Aorta (tissue), 5 donors: ENCODE measurements at places on chromosomes 12 and 14. TPM values are rescaled to one million over a fixed set of nuclear protein-coding genes. Genes with fewer than 3 reads are reported as not detected.

GNB3 gene
- 6.0 TPM for polyA plus RNA-seq

IL22 gene
- polyA plus RNA-seq: not detected

HNF1A gene
- polyA plus RNA-seq: 5.4 TPM

ZBTB42 gene
- 1.9 TPM for polyA plus RNA-seq

GRCh38 chr12:95789126-95790032 is 1.2 kb downstream of the NTN4 start:
- DNase-seq: peak; percentile 52
- no peaks in the 10 kb centered on the region for H3K4me1 ChIP-seq
- H3K4me3 ChIP-seq: peak overlapping the region; percentile 94
- no peaks in the 10 kb centered on the region for H3K27me3 ChIP-seq
- no peaks in the 10 kb centered on the region for H3K36me3 ChIP-seq
- no peak overlapping the region for H3K27ac ChIP-seq

- DNase-seq: no peak
- no peaks in the 10 kb centered on the region for H3K27me3 ChIP-seq
- H3K4me1 ChIP-seq: no peaks in the 10 kb centered on the region
- no peaks in the 10 kb centered on the region for H3K36me3 ChIP-seq
- no peak overlapping the region for H3K4me3 ChIP-seq
- H3K27ac ChIP-seq: no peak overlapping the region
Measured at GRCh38 chr12:57576613-57577160, 14.3 kb upstream of the PIP4K2C start.

DNA sequence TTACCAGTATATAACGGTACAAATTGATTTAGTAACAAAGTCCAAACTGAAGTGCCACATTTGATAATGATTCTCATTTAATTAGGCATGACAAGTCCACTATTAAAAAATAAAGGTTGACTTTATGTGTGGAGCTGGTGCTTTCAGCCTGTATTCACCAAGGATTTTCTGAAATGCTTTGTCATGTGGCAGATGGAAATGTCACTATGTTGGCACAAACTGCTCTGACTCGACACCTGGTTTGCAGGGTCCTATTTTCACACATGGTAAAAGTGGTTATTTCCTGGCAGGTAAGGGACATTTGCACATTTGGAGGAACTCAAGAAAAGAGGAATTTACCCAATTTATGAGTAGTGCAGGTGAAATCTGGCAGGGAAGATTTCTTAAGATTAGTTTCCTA is 572.6 kb upstream of the MDGA2 start:
- H3K27ac ChIP-seq: no peak overlapping the region
- H3K27me3 ChIP-seq: no peaks in the 10 kb centered on the region

DNA sequence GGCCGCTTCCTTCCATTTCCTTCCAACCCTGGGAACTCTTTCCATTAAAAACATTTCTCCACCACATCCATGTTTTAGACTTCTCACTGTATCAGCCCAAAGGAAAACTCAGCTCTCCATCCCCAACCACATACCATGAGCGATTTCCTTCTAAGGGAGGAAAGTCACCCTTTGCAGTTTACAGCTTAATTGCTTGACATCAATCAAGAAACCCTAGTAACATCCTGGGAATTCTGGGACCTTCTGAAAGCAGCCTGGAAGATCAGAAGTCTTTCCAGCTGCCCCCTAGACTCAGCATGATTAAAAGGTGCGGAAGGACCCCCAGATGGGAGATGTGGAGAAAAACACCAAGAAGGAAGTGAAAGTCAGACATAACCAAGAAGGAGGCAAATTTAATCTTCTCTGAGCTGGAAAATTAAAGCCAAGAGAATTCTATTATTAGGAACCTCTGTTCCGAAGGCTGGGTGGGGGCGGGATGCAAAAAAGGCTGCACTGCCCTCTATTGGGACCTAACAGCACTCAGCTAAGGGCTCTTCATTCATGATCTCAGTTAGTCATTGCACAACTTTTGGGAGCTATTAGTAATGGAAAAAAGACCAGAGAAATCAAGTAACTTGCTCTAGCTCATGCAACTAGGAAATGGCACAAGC is 73.3 kb upstream of the PLXNC1 start:
- no peak overlapping the region for H3K4me3 ChIP-seq
- peak; percentile 83 for DNase-seq
- peak overlapping the region; percentile 96 for H3K27ac ChIP-seq
- H3K36me3 ChIP-seq: no peaks in the 10 kb centered on the region

DNA sequence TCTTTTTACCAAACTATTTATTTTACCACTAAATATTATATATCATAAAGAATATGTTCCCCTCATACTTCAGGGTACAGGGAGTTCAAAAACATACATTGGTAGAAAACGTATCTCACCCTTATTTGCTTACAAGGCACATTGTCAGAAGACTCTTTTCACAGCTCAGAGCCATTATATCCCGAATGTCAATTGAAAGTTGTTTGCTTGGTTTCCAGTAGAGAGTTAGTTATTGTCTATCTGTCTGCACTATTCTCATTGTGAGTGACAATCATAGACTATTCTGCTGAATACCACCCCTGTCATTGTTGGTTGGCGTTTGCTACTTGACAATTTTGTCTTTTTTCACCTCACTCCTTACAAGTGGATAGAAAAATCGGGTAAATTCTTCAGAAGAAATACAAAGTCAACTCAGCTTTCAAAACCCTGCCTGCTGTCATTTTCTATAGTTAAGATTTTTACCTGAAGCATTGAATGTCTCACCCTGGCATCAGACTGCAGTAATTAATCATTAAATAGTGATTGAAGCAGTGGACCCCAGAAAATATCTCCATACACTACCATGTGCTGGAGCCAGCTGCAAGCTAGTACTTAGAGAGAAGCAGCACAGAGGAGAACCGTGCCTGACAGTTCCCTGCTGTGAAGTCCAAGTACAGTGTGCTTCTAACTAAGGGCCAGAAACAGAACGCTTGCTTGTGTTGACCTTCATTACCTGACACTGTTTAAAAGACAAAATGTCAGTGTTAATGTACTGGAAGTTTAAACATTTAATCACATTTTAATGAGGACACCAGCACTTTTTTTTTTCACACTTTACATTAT is 510.6 kb downstream of the RERGL start:
- H3K4me1 ChIP-seq: no peaks in the 10 kb centered on the region
- H3K27ac ChIP-seq: no peak overlapping the region
- no peaks in the 10 kb centered on the region for H3K27me3 ChIP-seq
- DNase-seq: no peak

GRCh38 chr12:129215556-129215955 is 362.3 kb downstream of the GLT1D1 start:
- H3K36me3 ChIP-seq: no peaks in the 10 kb centered on the region
- DNase-seq: no peak
- H3K4me1 ChIP-seq: no peaks in the 10 kb centered on the region
- no peak overlapping the region for H3K4me3 ChIP-seq

DNA sequence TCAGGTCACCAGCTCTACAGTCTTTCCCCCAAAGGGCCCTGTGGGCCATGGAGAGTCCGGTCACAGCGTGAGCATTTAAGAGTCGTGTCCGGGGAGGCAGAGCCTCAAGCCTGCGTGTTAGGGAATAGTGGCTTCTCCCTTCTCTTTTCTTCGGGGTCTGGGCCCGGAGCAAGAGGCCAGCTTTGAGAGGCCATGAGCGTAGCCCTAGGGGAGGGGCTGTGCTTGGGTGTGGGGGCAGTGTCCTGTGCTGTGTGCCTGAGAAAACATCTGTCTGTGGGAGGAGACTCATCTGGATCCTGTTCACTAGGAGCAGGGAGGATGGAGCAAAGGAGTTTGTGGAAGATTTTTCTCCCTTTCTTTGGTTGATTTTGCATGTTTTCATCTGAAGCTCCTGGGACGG is 5.3 kb downstream of the LRP1-AS start:
- H3K36me3 ChIP-seq: peaks cover 22% of the 10 kb centered on the region
- no peak overlapping the region for H3K4me3 ChIP-seq
- H3K27ac ChIP-seq: no peak overlapping the region

DNA sequence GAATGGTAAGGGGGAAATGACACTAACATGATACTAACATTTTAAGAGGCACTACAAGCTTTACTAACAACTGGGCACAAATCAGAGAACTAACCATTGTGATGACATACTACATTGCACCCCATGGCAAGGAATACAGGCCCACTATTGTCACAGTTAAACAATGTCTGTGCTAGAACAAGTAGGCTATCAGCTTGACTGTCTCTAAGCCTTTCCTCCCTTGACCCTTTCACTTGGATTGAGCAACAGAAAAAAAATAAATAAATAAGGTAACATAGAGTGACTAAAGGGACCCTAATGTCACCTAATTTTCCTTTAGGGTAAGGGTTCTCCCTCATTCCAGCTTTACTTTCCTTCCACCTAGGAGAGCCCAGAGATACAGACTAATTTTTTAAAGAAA is 4.4 kb downstream of the SLC38A2 start:
- H3K36me3 ChIP-seq: peaks cover 5% of the 10 kb centered on the region
- DNase-seq: no peak
- H3K4me3 ChIP-seq: peak overlapping the region; percentile 93
- no peak overlapping the region for H3K27ac ChIP-seq

GRCh38 chr12:94812345-94812744 is 162.0 kb upstream of the TMCC3 start:
- peaks cover 2% of the 10 kb centered on the region for H3K27me3 ChIP-seq
- DNase-seq: no peak
- H3K27ac ChIP-seq: no peak overlapping the region
- H3K36me3 ChIP-seq: no peaks in the 10 kb centered on the region
- H3K4me3 ChIP-seq: no peak overlapping the region

GRCh38 chr12:107574691-107575090 is 110.9 kb upstream of the PWP1 start:
- H3K27ac ChIP-seq: no peak overlapping the region
- no peak for DNase-seq
- no peaks in the 10 kb centered on the region for H3K36me3 ChIP-seq
- H3K27me3 ChIP-seq: no peaks in the 10 kb centered on the region
- no peaks in the 10 kb centered on the region for H3K4me1 ChIP-seq

DNA sequence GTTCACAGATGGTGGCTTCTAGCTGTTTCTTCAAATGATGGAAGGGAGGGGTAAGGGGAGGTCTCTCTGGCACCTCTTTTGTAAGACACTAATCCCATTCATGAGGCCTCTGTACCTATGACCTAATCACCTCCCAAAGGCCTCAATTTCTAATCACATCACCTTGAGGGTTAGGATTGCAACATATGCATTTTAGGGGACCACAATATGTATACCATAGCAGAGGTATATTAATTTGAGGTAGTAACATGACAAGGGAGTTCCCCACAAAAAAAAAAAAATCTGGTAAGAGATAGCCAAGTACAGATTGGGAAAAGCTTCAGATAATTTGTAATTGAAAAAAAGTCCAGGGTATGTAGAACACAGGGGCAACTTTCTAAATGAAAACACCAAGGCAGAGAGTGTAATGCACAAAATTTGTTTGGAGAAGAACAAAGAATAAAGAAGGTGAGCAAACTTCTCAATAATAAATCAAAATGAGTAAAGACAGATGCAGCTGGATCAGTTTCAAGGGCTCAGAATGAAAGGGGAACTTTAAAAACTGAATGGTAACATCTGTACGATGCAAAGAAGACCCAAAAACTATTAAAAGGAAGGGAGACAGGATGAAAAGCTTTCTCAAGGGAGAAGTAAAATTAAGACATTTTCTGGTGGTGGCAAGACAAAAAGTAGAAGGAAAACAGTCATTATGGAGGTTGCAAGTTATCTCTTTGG is 125.5 kb upstream of the DCN start:
- H3K27ac ChIP-seq: no peak overlapping the region
- no peaks in the 10 kb centered on the region for H3K36me3 ChIP-seq
- DNase-seq: no peak
- H3K4me1 ChIP-seq: no peaks in the 10 kb centered on the region
- no peak overlapping the region for H3K4me3 ChIP-seq

DNA sequence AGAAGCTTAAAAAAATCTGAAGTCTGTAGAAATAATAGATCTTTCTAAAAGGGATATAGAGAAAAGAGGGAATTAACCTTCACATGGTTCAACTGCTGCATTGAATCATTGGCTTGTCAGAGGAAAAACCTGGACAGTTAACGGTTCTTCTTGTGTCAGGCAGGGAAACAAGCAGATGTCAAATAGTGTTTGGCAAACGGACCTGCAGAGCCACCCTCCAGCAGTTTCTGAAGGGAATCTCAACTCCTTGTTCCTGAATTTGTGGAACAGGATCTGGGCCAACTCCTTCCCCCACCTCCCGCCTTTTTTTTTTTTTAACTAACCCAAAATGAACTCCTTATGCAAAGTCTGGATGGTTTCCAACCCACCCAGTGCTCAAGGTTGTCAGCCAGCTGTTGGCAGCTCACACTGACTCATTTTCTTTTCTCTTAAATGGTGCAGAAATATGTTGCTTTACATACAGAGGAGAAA is 187.3 kb downstream of the CAND1 start:
- H3K36me3 ChIP-seq: no peaks in the 10 kb centered on the region
- no peaks in the 10 kb centered on the region for H3K27me3 ChIP-seq
- no peak for DNase-seq
- no peak overlapping the region for H3K27ac ChIP-seq

- H3K36me3 ChIP-seq: no peaks in the 10 kb centered on the region
- no peak for DNase-seq
- no peaks in the 10 kb centered on the region for H3K27me3 ChIP-seq
- no peak overlapping the region for H3K4me3 ChIP-seq
- no peaks in the 10 kb centered on the region for H3K4me1 ChIP-seq
Measured at GRCh38 chr12:2973566-2973965, 14.4 kb downstream of the TEAD4 start.

GRCh38 chr12:9646794-9647781 is 22.4 kb upstream of the CLEC2D start:
- H3K36me3 ChIP-seq: no peaks in the 10 kb centered on the region
- no peak overlapping the region for H3K27ac ChIP-seq
- DNase-seq: no peak
- H3K4me1 ChIP-seq: no peaks in the 10 kb centered on the region
- no peaks in the 10 kb centered on the region for H3K27me3 ChIP-seq
- peak overlapping the region; percentile 52 for H3K4me3 ChIP-seq

DNA sequence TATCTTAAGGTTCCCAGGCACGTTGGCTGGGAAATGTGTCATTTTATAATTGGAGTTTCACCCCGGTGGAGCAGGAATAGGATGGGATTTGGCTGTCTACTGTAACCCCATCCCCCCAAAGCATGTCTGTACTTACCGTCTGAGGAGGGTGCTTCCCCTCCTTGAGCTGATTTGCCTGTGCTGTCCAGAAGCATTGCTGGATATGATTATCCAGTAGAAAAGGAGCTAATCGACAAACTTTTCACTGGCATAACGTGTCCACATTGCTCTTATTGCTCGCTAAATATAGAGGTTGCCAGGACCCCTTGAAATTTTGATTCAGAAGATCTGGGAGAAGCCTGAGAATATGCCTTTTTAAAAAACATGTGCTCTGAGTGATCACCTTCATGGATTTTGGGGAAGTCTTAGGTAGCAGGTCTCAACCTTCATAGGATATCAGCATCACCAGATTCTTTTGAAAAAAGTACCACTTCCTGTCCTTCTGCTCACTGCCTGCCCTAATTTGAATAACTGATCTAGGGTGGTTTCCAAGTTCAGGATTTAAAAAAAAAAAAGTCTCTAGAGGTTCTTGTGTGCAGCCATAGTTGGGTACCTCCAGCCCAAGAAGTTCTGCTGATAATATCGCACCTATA is 80.4 kb upstream of the KCNA1 start:
- DNase-seq: no peak
- H3K4me3 ChIP-seq: no peak overlapping the region
- no peaks in the 10 kb centered on the region for H3K4me1 ChIP-seq
- no peaks in the 10 kb centered on the region for H3K27me3 ChIP-seq
- H3K36me3 ChIP-seq: no peaks in the 10 kb centered on the region
- H3K27ac ChIP-seq: no peak overlapping the region
